ENCODE measurements at places on chromosomes 16 and 17.

DNA sequence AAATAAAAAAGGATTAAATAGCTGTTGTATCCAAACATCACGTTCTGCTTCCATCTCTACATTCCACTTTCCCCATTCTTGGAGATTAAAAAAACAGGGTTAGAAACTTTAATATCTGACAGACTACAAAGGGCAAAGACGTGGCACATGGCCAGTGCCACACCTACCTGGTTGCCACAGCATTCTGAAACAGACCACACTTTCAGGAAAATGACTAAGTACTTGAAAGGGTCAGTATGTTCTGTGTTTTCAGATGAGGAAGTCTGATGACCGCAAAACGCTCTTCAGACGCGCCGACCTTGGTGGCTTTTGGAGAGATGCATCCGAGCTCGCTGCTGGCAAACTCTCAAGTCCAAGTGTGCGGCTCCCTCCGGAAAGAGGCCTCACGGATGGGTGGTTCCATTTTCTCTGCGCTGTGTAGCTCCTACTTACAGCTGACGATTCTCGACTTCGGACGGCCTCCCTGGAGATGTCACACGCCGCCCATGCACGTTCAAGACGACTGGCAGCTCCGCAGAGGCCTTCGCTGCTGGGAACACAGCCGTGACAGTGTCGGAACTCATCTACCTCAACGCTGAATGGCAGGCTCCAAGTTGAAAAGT is 15.5 kb downstream of the MAP1LC3B start:
- DNase-seq: no peak
- H3K27me3 ChIP-seq: no peaks in the 10 kb centered on the region
- peaks cover 78% of the 10 kb centered on the region for H3K36me3 ChIP-seq

GRCh38 chr16:61836804-61837393 is 199.3 kb downstream of the CDH8 start:
- no peaks in the 10 kb centered on the region for H3K4me1 ChIP-seq
- no peaks in the 10 kb centered on the region for H3K27me3 ChIP-seq
- H3K27ac ChIP-seq: no peak overlapping the region
- DNase-seq: no peak
- H3K36me3 ChIP-seq: no peaks in the 10 kb centered on the region

- no peaks in the 10 kb centered on the region for H3K27me3 ChIP-seq
- DNase-seq: peak; percentile 73
- H3K4me3 ChIP-seq: peak within 1 kb of the TSS; percentile 77
- H3K36me3 ChIP-seq: peaks cover 24% of the 10 kb centered on the region
- H3K4me1 ChIP-seq: peaks cover 48% of the 10 kb centered on the region
Observed at GRCh38 chr17:32486701-32487472, at the start of gene CDK5R1. Gene CDK5R1 (plus strand): TSS chr17:32486993. CDS start chr17:32487621, 628 bp downstream.

- no peaks in the 10 kb centered on the region for H3K36me3 ChIP-seq
- H3K4me1 ChIP-seq: peaks cover 2% of the 10 kb centered on the region
- H3K27ac ChIP-seq: no peak overlapping the region
- H3K4me3 ChIP-seq: no peak overlapping the region
Observed at GRCh38 chr16:53960050-53960812, 256.3 kb downstream of the FTO start.

- H3K4me1 ChIP-seq: no peaks in the 10 kb centered on the region
- H3K27me3 ChIP-seq: peaks cover 63% of the 10 kb centered on the region
- H3K27ac ChIP-seq: no peak overlapping the region
- DNase-seq: no peak
- no peaks in the 10 kb centered on the region for H3K36me3 ChIP-seq
Observed at GRCh38 chr17:38598536-38598935, 7.2 kb downstream of the SRCIN1 start.

DNA sequence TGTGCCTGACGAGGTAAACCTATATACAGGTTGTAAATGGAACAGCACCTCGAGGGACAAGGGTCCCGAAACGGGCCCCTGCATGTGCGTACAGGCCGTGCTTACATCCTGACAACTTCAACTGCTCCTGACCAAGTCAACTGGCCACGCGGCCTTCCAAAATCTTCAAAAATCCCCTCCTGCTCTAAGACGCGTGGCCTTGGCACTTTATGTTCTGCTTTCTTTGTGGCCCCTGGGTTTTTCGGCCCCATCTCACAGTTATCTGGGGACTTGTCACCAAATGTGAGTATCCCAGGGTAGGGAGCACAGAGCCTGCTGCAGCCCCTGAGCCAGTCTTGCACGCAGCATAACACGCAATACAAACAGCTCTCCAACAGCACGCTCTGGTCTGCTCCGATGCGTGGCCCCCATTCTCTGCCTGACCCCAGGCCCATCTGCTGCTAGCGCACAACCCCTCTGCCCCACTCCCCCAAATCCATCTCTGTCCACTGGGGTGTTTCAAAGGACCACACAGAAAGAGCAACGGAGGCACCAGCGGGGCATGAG is 659 bp downstream of the RPH3AL start:
- peaks cover 7% of the 10 kb centered on the region for H3K4me1 ChIP-seq
- no peak for DNase-seq
- no peaks in the 10 kb centered on the region for H3K27me3 ChIP-seq
- H3K4me3 ChIP-seq: no peak overlapping the region
- H3K27ac ChIP-seq: no peak overlapping the region
- no peaks in the 10 kb centered on the region for H3K36me3 ChIP-seq

DNA sequence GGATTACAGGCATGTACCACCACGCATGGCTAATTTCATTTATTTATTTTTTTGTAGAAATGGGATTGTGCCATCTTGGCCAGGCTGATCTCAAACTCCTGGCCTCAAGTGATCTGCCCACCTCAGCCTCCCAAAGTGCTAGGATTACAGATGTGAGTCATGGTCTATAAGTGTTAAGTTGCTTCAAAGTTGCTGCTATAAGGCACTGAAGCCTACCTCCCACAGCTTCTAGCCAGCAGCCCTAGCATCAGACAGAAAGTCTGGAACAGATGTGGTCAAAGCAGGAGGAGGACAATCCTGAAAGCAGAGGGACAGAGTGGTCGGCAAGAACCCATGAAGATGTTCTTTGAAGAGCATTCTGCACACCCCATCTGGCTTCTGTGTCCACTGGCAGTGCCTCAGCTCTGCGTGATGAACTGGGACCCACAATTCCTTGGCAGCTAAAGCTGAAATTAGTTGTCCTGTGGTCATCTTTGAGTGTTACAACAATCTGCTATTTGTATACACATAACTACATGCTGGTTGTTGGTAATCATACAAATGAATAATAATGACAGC is 11.2 kb downstream of the MAP3K14 start:
- peaks cover 17% of the 10 kb centered on the region for H3K36me3 ChIP-seq
- H3K27me3 ChIP-seq: no peaks in the 10 kb centered on the region
- DNase-seq: no peak
- H3K4me3 ChIP-seq: no peak overlapping the region
- peaks cover 50% of the 10 kb centered on the region for H3K4me1 ChIP-seq

GRCh38 chr17:16027708-16028584 is 28.3 kb downstream of the TTC19 start:
- DNase-seq: no peak
- H3K4me3 ChIP-seq: no peak overlapping the region
- peaks cover 6% of the 10 kb centered on the region for H3K4me1 ChIP-seq

DNA sequence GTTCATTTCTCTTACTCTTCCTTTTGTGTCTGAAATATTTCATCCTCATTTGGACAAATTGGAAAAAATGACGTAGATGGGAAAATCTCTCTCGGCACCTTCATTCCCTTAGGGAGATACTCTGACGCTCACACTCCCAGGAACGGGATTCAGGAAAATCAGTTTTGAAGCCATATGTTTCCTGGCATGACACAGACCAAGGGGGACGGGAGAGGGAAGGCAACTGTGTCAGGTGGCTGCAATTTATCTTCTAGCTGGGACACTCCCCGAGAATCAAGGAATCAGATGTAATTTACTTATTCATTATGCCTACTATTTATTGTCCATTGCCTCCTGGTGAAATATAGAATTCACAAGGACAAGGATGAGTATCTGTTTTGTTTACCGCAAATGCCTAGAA is 65.5 kb downstream of the IRX5 start:
- H3K27ac ChIP-seq: no peak overlapping the region
- DNase-seq: no peak
- H3K36me3 ChIP-seq: no peaks in the 10 kb centered on the region
- H3K4me3 ChIP-seq: no peak overlapping the region
- H3K27me3 ChIP-seq: peaks cover 17% of the 10 kb centered on the region

DNA sequence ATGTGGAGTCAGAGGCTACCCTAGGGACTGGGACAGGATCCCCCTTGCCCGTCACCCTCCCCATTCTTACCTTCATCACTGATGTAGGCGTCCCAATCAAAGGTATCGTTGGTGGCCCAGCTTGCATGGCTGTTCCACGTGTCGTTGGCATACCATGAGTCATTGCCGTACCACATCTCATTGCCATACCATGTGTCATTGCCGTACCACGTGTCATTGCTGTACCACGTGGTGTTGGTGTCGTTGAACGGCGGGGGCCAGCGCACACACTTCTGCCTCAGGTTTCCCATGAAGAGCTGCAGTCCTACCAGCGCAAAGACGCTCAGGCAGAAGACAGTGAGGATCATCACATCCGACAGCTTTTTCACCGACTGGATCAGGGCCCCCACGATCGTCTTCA is 4.8 kb downstream of the SCN4A start:
- DNase-seq: no peak
- H3K27ac ChIP-seq: no peak overlapping the region
- peaks cover 23% of the 10 kb centered on the region for H3K4me1 ChIP-seq

DNA sequence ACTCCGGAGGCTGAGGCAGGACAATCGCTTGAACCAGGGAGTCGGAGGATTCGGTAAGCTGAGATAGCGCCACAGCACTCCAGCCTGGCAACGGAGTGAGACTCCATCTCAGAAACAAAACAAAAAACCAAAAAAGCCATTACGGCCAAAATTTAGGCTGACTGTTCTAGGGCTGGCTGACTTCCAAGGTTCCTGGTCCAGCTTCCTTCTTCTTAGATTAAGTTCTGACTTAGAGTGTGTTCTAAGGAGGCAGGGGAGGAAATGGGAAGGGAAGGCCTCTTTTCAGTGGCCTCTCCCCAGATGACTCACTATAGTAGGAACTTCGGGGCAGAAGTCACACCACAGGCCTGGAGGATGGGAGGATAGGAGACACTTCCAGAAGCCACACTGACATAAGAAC is 27.7 kb upstream of the CLEC18B start:
- no peak for DNase-seq
- H3K4me3 ChIP-seq: no peak overlapping the region
- H3K36me3 ChIP-seq: peaks cover 62% of the 10 kb centered on the region
- H3K4me1 ChIP-seq: no peaks in the 10 kb centered on the region

DNA sequence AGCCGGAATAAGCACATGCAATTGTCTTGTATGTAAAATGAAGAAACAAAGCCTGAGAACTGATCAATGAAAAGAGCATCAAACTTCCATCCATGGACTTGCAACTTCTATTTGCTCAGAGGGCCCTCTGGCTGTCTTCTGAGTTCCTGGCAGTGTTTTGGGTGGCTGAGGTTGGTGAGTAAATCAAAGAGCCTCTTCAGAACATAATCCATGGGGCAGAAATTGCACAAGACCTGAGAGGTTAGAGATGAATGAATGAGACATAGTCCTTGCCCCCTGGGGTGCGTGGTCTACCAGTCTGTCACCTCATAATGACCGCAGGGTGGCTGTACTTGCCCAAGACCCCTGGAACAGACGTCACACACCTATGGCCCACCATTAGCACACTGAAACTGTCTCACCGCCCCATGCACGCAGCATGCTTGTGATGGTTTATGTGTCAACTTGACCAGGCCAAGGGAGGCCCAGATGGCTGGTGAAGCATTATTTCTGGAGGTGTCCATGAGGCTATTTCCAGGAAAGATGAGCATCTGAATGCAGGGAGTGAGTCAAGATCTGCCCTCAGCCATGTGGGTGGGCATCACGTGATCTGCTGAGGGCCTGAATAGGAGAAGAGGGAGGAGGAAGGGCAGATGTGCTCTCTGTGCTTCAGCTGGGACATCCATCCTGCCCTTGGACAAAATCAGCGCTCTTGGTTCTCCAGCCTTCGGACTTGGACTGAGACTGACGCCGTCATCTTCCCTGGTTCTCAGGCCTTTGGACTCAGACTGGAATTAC is 8.3 kb downstream of the PIK3R6 start:
- no peak for DNase-seq
- H3K27ac ChIP-seq: peak overlapping the region; percentile 38
- peaks cover 7% of the 10 kb centered on the region for H3K4me1 ChIP-seq
- H3K36me3 ChIP-seq: peaks cover 3% of the 10 kb centered on the region
- H3K4me3 ChIP-seq: no peak overlapping the region

DNA sequence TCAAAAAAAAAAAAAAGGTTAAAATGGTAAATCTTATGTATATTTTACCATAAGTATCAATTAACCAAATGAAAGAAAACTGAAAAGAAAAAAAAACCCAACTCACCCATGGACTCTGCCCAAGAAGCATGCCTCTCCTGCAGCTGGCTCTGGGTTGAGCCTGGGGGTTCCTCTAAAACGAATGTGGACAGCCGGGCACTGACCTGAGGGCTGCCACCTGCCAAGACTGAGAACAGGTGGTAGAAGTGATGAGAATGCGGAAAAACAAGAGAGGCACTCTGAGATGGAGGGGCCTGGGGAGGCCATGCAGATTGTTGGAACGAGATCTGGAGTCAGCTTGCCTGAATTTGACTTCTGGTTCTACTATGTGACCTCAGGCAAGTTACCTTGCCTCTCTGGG is 85.5 kb upstream of the MSI2 start:
- DNase-seq: no peak
- H3K36me3 ChIP-seq: no peaks in the 10 kb centered on the region
- H3K4me1 ChIP-seq: peaks cover 3% of the 10 kb centered on the region

DNA sequence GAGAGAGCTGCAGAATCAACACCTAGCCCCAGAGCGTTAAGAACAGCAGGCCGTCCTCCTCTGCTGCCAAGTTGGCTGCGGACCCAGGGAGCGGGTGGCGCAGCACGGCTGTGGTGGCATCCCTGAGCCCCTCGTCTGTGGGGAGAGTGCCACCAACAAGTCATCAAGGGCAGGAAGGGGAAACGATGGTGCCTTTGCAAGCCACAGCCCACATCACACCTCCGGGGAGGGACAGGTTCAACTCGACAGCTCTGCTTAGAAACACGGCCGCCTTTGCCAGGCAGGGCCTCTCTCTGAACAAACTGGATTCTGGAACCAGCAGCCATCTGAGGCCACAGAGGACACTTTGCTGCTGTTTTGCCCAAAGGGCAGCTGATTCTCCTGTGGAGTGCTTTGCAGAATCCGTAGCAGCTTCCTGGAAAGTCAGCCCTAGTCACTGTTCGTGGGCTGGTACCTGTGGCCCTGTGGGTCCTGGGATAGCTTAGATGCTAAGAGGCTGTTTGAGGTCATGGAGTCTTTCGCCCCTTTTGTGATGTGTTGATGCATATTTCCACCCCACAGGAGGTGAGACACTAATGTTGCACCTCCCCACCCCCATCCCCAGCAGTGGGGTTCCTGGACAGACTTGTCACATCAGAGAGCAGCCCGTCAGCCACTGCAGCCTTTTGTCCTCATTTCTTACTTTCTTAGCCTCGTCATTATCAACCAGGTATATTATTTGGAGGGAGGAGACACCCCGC is 270.6 kb downstream of the CPPED1 start:
- peaks cover 37% of the 10 kb centered on the region for H3K4me1 ChIP-seq
- H3K4me3 ChIP-seq: peak overlapping the region; percentile 46
- peak overlapping the region; percentile 81 for H3K27ac ChIP-seq
- no peaks in the 10 kb centered on the region for H3K36me3 ChIP-seq
- DNase-seq: peak; percentile 29
- no peaks in the 10 kb centered on the region for H3K27me3 ChIP-seq

GRCh38 chr17:45240905-45241327 is 19.2 kb downstream of the FMNL1 start:
- peaks cover 96% of the 10 kb centered on the region for H3K36me3 ChIP-seq
- peaks cover 31% of the 10 kb centered on the region for H3K4me1 ChIP-seq
- no peak overlapping the region for H3K4me3 ChIP-seq
- H3K27ac ChIP-seq: no peak overlapping the region
- H3K27me3 ChIP-seq: no peaks in the 10 kb centered on the region

Data from effector memory CD8-positive, alpha-beta T cell (primary cell).